ENCODE measurements at places on chromosomes 5 and 9.

DNA sequence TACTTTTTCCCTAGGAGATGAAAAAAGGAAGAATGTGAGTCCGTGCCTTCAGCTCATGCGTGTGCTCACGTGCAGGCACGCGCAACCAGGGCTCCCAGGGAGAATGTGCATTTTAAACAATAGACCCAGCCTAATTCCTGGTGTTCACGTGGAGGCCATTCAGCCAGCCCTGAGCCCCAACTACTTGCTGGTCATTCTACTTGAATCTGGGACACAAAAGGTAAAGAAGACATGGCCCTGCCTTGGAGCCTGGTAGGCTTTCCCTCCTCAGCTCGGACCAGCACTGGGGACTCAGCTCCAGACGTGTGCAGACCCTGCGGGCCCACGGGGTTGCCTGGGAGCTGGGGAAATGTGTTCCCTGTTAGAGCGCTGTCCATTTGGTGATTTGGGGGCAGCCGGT is 125.5 kb downstream of the MVB12B start:
- DNase-seq = no peak

- no peak for DNase-seq
These were observed 81.0 kb upstream of the ZBTB43 start for GRCh38 chr9:126723807-126724172.

GRCh38 chr9:127763918-127764384 is 14.5 kb downstream of the SH2D3C start:
- peak; percentile 69 for DNase-seq

DNA sequence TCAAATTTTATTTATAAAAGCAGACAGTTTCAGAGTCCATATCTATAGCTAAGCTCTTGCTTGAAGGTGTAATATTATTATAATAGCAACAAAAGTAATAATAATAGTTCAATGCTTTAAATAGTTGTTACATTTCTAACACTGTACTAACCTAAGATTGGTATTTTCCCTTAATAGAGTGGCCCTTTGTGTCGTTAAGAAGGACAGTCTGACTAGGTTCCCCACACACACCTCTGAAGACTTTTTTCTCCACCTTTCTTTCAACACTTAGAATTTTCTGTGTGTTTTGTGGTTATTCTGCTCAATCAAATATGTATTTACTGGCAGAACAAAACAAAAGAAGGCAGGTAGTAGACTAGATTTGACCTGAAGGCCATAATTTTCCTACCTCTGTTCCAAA is 223.2 kb upstream of the ACO1 start:
- no peak for DNase-seq

GRCh38 chr5:26881901-26882300 is 156.5 kb downstream of the CDH9 start:
- no peak for DNase-seq

- DNase-seq = peak; percentile 55
These were observed 621 bp downstream of the SEC16A start for GRCh38 chr9:136482046-136482792.

GRCh38 chr9:93630806-93631411 is 54.5 kb downstream of the PHF2 start:
- no peak for DNase-seq

DNA sequence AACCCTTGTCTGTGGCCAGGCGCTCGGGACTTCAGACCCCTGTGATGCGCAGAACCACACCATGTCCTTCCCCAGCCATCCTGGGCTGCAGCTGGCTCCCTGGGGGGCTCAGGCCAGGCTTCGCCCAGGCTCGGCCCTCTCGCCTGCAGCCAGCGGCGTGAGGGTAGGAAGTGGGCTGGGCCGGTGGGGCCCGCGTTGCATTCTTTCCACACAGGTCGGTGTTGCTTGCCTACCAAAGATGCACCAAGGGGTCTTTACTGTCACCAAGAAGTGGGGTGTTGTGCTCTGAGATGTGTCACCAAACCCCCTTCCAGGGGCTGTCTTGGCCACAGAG is 48.3 kb upstream of the RNF130 start:
- DNase-seq = no peak

- no peak for DNase-seq
These were observed 27.3 kb upstream of the MUSK start for GRCh38 chr9:110641293-110641692.

- DNase-seq = no peak
These were observed 211.6 kb downstream of the DTWD2 start for GRCh38 chr5:118776755-118777154.

DNA sequence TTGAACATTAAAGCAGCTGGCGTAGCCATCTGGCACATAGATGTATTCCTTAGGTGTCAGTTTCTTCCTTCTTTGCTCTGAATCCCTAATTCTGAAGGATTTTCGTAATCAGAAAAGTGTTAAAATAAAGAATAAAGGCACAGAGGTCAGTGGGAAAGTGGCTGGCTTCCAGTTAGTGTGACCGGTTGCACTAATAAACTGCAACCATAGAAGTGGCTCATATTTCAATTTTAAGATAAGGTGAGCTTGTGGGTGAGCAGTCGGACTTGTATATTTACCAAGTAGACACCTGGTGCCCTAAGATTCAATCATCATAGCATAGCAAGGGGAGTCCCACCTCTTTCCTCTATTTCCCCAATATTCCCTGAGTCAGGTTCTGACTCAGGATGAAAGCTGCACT is 459.6 kb downstream of the ACTL7B start:
- DNase-seq = no peak

DNA sequence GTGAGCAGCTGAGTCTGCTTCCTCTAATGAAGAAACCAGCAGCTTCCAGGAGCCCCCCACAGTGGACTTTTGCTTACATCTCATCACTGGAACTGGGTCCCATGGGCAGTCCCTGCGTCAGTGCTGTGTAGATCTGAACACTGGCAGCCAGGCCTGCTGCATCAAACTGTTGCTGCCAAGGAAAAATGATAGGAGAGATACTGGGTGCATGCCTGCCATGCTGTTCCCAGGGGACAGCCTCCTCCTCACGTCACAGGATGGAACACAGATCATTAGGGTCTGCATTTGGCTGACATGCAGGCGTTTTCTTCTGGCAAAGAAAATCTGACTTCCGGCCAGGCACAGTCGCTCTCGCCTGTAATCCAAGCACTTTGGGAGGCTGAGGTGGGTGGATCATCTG is 67.9 kb downstream of the OLFM1 start:
- no peak for DNase-seq

- peak; percentile 23 for DNase-seq
These were observed 48.2 kb upstream of the JAK2 start for GRCh38 chr9:4936823-4937222.

- no peak for DNase-seq
These were observed 22.3 kb upstream of the FUBP3 start for GRCh38 chr9:130557077-130557468.

DNA sequence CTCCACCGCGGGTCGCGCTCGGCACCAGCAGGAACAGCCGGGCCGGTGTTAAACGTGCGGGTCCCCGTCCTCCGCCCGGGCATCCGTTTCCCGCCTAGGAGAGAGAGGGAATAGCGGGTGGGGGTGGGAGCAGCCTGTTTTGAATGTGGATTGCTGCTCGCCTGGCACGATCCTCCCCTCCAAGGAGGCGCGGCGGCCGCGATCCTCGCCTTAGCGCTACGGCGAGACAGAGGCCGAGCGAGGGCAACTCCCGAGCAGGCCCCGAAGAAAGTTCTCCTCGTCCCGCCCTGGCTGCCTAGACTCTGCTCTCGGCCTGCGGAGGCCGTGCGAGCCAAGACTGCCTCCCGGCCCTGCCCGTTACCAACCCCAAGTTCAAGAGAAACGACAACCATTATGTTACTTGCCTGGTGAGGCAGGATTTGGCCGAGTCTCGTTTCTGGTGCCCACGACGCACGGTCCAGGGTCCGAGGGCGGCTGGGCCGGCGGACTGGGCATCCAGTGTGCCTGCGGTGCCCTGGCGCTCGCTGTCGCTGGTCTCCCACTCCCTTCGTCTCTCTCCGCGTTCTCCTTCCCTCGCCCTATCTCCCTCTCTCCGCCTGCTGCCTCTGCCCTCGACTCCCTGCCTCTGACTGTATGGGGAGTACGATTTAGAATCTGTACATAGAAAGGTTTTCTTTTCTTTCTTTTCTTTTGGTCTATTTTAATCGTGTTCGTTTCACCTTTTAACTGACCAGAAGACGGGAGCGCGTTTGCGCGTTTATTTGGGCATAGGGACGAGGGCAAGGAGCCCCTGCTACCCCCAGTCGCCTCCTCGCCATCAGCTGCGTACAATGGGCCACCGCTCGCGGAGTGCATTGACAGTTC is 724 bp downstream of the NR2F1-AS1 start:
- DNase-seq = peak; percentile 31

GRCh38 chr5:565782-566440 is 41.7 kb upstream of the SLC9A3 start:
- no peak for DNase-seq

DNA sequence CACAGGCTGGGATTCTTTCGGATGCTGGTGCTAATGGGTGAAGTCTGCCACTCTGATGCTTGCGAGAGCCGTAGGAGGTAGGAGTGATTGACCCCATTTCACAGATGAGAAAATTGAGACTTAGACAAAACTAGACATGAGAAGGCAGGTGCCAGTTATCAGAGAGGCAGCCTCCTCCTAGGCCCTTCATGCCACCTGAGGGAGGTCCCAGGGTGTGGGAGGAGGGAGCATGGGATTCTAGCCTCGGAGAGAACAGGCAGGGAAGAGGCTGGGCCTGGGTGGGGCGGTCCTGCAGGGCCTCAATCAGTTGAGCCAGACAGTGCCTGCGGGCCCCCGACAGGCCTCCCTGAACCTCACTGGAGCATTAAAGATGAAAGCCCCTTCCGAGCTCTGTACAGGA is 112.4 kb downstream of the COL23A1 start:
- DNase-seq = no peak

DNA sequence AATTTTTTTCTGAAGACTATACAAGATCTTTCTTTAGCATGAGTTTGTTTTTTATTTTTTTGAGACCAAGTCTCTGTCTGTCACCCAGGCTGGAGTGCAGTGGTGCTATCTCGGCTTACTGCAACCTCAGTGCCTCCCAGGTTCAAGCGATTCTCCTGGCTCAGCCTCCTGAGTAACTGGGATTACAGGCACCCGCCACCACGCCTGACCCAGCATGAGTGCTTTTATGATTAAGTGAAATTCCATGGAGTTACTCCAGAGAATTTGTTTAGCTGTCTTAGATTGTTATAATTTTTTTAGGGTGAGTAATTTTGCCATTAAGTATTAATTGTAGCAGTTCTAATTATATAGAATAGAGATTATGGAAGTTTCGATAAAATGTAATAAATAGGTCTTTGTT is 14.3 kb downstream of the YTHDC2 start:
- DNase-seq = no peak

DNA sequence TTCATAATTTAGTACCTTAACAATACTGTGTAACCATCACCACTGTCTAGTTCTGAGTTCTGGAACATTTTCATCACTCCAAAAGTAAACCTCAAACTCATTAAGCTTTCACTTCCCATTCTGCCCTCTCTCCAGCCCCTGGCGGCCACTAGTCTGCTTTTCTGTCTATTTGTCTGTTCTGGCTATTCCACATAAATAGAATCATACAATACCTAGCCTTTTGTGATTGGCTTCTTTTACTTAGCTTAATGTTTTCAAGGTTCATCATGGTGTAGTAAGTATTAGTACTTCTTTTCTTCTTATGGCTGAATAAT is 138.7 kb downstream of the RAPGEF6 start:
- DNase-seq = peak; percentile 31

All from activated CD4-positive, alpha-beta T cell treated with anti-CD3 and anti-CD28 coated beads for 36 hours (primary cell).